ENCODE measurements at places on chromosomes 3 and 15.

DNA sequence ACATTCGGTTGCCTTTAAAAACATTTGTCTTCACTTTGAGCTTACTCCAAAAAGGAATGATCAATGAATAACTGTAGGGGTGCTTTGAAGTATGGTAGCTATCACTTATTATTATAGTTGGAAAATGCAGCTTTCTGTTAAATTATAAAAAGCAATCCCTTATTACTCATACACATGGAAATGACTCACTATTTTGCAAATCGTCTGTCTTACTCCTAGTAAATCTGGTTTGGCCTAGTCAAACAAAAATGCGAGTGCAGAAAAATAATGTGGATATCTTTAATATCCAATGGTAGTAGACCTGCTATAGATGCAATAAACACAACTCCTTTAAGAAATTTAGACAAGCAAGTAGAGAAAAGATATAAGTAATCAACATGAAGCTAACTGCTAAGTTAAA, 112.5 kb downstream of the ZIC1 start:
- DNase-seq = no peak

- peak; percentile 93 for DNase-seq
Observed at GRCh38 chr15:63089260-63090043, 32.2 kb upstream of the LACTB start.

- DNase-seq = no peak
Observed at GRCh38 chr3:105626739-105627138, 242.1 kb downstream of the CBLB start.

DNA sequence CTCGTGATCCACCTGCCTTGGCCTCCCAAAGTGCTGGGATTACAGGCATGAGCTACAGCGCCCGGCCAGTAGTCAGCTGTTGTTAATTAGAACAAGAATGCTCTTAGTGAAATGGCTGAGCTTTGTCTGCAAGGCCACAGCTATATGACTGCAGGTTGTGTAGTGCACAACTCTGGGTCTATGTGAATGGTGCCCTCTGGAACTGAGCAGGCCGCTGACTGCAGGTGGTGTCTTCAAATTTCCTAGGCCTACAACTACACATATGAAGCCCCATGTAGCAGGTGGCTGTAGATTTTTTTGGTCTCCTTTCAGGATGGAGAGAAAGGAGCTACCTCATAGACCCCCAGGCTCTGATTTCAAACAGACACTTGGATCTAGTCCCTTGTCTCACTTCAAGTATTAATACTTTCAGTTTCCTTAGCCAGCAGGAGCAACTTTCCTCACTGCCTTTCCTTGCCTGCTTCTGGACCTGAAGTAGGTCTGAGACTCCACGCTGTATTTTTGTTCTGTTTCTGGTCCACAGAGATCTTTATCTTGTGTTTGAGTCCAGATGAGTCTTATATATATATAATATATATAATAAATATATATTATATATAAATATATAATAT, 86.9 kb downstream of the C3orf80 start:
- no peak for DNase-seq

GRCh38 chr3:170085396-170085795, 47.6 kb downstream of the GPR160 start:
- DNase-seq = no peak

- no peak for DNase-seq
Observed at GRCh38 chr3:32309654-32310242, 71.3 kb downstream of the CMTM8 start.

- DNase-seq = no peak
Observed at GRCh38 chr3:149630806-149631205, 27.0 kb downstream of the WWTR1 start.

DNA sequence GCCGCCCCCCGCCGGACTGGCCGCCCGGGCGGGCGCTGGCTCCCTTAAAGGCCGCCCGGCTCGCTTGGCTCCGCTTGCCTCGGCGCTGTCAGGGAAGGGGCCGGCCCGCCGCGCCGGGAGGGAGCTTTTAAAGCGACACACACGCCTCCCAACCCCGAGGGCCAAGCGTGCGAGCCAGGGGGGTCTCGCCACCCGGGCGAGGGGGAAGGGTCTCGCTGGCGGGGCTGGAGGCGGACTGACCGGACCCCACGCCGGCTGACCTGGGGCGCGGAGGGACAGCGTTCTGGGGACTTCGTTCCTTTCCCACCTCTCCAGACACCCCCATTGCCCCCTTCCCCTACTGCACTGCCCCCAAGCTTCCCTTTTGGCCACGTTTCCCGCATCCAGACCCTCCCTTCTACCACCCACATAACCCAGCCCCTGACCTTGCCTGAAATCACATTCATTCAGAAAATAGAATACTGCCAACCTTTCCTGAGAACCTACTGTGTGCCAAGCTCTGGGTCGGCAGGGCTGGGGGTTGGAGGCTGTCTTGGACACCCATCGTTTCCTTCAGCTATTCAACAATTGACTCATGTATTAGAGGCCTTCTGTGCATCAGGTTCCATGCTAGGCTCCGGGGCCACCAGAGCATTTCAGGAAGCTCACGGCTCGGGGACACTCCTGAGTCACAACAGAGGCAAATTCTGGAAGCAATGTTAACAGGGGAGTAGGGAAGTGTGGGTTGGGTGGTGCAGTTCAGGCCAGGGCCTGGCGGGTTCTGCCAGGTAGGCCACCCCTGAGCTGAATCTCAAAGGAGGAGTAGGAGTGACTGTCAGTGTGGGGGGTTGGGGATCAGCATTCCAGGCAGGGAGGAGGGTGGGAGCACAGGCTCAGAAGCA, at the start of gene INSYN1:
TSS of gene INSYN1 (minus strand) at position 102 of the 881 bp plus-strand sequence. CDS start 2,221 bp downstream, outside the sequence.
- DNase-seq = peak; percentile 58

GRCh38 chr15:66982816-66983215, 82.6 kb upstream of the SMAD3 start:
- DNase-seq = no peak

GRCh38 chr15:38853608-38854007, 289.0 kb upstream of the RASGRP1 start:
- no peak for DNase-seq

GRCh38 chr15:47409038-47409437, 308.3 kb upstream of the SEMA6D start:
- peak; percentile 48 for DNase-seq

DNA sequence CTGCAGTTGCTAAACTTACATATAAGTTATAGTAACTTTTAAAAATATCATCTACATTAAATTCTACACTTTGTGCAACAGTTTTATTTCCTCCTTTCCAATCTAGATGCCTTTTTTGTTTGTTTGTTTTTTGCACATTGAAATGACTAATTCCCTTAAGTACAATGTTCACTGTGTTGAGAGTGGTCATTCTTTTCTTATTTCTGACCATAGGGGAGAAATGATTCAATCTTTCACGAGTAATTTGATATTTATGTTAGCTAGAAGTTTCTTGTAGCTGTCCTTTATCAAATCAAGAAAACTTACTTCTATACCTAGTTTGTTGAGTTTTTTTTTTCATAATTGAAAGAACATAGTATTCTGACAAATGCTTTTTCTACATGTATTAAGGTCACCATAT, 85.0 kb upstream of the CBLB start:
- no peak for DNase-seq

DNA sequence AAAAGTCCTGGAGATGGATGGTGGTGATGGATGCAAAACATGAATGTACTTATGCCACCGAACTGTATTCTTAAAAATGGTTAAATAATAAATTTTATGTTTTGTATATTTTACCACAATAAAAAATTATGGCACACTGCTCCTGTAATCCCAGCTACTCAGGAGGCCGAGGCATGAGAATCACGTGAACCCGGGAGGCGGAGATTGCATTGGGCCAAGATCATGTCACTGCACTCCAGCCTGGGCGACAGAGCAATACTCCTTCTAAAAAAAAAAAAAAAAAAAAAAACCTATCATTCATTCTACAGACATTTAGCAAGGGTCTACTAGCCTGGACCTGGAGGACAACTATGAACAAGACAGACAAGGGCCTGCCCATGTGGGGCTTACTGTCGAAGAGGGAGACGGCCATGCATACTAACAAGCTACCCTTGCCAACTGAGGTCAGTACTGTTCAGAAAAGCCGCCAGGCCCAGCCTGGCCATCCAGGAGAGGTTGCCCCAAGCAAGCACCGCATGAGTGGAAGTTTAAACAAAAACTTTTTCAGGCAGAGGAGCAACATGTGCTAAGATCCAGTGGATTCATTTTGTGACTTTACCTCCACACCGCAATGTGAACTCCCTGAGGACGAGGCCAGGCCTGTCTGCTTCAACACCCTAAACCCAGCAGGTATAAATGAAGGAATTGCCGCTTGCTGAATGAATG, 2.8 kb upstream of the NEK4 start:
- DNase-seq = no peak

DNA sequence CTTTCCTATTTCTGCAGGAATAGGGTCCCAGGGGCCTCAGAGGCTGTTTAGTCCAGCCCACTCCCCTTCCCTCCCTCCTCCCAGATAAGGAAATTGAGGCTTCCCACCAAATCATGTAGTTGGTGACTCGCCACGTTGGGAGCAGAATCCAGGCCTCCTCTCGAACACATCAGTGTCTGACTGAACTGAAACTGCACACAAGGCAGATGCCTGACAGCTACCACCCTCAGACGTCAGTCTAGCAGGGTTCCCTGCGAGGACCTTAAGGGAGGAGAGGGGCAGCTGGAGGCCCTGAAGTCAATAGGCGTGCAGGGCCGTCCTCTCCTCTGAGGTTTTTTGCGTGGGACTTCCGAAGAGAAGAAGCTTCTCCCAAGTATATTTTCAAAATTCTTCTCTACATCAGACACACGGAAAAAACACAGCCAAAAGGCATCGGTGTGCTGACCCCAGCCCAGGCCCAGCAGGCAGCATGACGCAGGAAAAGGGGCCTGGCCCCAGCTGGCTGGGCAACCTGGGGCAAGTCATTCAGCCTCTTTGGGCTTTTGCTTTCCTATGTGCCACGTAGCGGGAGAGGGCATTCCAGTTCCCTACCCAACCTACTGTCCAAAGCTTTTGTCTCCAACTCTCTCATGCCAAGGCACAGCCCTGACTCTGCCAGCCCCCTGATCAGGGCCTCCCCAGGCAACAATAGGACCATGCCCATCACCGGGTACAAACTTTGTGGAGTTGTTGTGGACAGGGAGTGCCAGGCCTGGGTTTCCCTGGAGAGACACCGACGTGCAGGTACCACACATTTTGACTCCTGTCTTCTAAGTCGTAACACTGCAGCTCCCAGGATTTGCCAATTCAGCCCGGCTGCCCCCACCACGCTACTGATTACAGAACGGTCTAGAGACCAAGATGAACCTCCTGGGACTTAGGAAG, 283.1 kb downstream of the XXYLT1 start:
- DNase-seq = no peak

- peak; percentile 10 for DNase-seq
Observed at GRCh38 chr3:41364736-41365135, 165.4 kb downstream of the CTNNB1 start.

DNA sequence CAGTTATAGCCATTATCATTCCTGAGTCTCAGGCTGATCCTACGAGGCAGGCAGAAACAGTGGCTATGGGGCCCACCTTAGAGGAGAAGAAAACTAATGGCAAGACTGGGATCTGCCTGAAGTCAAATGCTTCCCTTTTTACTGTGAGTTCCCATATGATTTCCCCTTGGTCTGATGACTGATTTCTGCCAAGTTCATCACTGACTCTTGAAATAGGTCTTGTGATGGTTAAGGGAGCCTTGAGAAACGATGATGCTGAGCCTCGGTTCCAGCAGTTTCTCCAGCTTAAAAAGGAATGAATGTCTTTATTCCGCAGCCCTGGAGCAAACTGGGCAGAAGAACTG, 29.4 kb upstream of the LDHAL6B start:
- DNase-seq = no peak

DNA sequence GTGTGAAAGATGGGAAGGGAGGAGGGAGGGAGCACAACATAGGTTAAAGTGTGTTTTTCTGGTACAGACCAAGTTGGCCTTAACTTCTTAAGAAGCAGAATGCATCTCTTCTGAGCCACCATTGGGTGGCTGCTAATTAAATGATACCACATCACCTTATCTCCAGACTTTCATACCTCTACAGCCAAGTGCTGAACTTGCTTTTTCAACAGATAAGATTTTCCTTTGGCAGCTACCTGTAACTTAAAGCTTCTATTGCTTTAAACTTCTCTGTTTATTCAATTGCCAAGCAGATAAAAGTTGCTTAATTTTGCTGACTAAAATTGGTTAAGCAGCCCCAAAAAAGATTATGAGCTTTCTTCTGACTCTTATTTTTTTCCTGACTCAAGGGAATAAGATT, 292.4 kb upstream of the SGO1 start:
- no peak for DNase-seq

DNA sequence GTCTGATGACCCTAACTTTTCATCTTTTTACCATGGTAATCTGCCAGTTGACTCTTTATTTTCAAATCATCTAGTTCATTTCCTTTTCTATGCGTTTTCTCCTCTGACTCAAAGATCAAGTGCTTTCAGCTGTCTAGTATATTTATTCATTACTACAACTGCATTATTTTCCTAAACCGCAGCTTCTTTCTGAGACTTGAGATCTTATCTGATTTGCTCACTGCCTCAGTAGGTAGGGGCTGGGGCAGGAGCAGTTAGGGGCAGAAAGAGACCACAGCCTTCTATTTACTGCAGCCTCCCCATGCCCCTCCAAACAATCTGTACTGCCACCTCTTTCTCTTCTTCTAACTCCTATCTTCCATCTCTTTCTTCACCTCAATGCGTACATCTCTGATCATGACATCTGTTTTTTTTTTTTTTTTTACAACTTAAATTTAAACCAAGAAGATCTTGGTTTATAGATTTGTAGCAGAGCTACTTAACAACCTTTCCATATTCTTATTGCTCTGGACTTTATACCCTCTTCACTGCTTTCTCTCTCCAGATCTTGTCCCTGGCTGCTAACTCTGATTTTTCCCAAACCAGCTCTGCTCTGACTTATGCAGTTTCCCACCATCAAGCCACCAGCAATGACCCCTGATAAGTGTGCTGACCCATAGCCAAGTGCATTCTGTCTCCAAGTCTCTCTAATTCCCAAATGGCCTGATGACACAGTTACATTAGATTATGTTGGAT, 52.2 kb downstream of the MOBP start:
- no peak for DNase-seq

- DNase-seq = no peak
Observed at GRCh38 chr3:89000886-89001285, 106.5 kb upstream of the EPHA3 start.

DNA sequence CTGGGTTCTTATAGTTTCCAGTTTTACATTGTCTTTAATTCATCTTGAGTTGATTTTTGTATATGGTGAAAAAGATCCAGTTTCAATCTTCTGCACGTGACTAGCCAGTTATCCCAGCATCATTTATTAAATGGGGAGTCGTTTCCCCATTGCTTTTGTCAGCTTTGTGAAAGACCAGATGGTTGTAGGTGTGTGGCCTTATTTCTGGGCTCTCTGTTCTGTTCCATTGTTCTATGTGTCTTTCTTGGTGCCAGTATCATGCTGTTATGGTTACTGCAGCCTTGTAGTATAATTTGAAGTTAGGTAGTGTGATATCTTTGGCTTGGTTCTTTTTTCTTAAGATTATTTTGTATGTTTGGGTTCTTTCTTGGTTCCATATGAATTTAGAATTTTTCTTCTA, 432.2 kb downstream of the UNC13C start:
- no peak for DNase-seq

GRCh38 chr15:73978896-73979295, 13.2 kb downstream of the STOML1 start:
- DNase-seq = no peak

All from muscle of back (tissue), 13 donors.